ENCODE measurements at places on chromosomes 6 and 20.

DNA sequence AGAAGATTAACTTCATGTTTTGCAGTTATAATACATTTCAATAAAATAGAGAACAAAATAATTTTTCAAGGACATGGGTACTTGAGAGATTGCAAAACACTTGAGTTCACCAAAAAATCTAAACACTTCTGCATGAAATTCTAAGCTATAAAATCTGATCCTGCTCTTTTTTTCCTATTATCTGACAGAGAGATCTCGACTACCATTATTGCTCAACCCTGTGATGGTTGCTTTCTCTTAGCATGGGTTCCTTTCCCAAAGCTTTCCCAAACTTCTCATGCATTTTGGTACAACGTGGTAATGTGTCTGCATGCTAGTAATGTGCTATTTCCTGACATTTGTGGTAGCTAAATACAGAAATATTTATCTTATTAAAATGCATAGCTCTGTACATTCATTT lies 1243.1 kb upstream of the ADGRB3 start:
- H3K27ac ChIP-seq = no peak overlapping the region
- no peak overlapping the region for H3K4me3 ChIP-seq
- H3K36me3 ChIP-seq = no peaks in the 10 kb centered on the region

DNA sequence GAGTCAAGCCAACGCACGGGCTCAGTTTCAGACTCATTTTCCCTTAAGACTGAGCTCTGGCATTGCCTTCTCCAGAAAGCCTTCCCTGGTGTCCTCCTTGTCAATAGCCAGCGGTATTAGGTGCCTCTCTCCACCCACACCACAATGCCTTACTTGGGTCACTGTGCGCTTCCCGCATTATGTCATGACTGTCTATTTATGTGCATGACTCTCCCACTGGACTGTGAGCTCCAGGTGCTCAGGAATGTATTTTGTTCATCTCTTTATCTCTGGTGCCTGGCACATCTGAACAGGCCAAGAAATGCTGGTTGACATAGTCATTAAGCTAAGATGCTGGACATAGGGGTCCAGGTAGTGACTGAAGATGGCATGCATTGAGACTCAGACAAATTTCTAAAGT lies 42.7 kb downstream of the DAAM2 start:
- no peaks in the 10 kb centered on the region for H3K4me1 ChIP-seq
- H3K4me3 ChIP-seq = no peak overlapping the region
- DNase-seq = no peak
- peaks cover 4% of the 10 kb centered on the region for H3K27me3 ChIP-seq
- no peaks in the 10 kb centered on the region for H3K36me3 ChIP-seq
- H3K27ac ChIP-seq = no peak overlapping the region

- H3K4me1 ChIP-seq = no peaks in the 10 kb centered on the region
- no peaks in the 10 kb centered on the region for H3K27me3 ChIP-seq
- no peak overlapping the region for H3K4me3 ChIP-seq
- peaks cover 8% of the 10 kb centered on the region for H3K36me3 ChIP-seq
- peak; percentile 70 for DNase-seq
- no peak overlapping the region for H3K27ac ChIP-seq
Observed at GRCh38 chr20:35511814-35512420, 17.5 kb downstream of the C20orf173 start.

- DNase-seq = no peak
- H3K27me3 ChIP-seq = no peaks in the 10 kb centered on the region
- H3K36me3 ChIP-seq = no peaks in the 10 kb centered on the region
- no peak overlapping the region for H3K27ac ChIP-seq
- no peaks in the 10 kb centered on the region for H3K4me1 ChIP-seq
- no peak overlapping the region for H3K4me3 ChIP-seq
Observed at GRCh38 chr6:71011871-71012371, 55.1 kb upstream of the B3GAT2 start.

DNA sequence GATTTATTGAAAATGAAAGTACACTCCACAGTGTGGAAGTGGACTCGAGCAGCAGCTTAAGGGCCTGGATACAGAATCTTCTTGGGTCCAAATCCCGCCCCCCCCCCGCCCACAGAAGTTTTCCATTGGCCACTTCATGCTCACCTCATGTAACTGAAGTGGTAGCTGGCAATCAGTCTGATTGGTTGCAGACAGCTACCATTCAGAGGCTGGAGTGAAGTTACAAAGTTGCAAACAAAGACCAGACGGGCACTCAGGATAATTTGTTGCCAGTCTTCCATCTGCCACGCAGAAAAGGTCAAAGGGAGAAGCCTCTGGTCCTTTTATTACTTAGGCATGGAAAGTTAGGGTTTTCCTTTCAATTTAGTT lies 25.8 kb upstream of the FABP7 start:
- H3K27ac ChIP-seq = no peak overlapping the region
- no peaks in the 10 kb centered on the region for H3K36me3 ChIP-seq
- no peak for DNase-seq
- H3K4me3 ChIP-seq = no peak overlapping the region
- H3K27me3 ChIP-seq = no peaks in the 10 kb centered on the region

DNA sequence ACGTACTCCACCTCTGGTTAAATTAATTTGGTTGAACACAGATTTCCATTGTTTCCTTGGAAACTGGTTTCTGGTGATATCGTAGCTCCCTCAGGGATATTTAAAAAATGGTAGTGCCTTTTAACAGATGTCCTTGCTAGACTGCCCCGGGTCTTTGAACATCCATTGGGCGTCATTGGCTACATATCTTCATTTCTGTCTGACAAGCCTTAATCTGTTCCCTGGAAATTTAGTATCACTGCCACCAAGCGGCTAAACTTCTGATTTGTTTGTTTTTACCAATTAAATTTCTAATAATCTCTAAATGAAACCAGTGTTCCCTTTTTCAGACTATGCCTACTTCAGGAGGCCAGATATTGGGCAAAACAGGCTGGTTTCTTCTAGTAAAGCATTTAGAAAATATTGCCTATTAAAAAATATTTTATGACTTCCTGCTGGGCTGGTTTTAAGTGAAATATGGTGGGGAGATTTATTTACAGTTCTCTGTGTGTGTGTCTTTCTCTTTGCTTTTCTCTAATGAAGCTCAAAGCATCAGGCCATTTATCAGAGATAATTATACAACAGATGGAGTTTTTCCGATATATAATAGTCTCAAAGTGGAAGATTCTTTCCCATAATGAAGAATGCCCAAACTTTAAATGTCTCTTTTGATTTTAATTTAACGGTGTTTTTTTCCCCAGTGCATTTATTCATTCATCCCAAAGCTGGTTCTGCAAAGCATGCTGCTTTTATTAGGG lies 249.5 kb downstream of the ZFAND3 start:
- no peaks in the 10 kb centered on the region for H3K4me1 ChIP-seq
- DNase-seq = no peak
- peaks cover 3% of the 10 kb centered on the region for H3K36me3 ChIP-seq
- H3K27me3 ChIP-seq = no peaks in the 10 kb centered on the region
- H3K4me3 ChIP-seq = no peak overlapping the region

DNA sequence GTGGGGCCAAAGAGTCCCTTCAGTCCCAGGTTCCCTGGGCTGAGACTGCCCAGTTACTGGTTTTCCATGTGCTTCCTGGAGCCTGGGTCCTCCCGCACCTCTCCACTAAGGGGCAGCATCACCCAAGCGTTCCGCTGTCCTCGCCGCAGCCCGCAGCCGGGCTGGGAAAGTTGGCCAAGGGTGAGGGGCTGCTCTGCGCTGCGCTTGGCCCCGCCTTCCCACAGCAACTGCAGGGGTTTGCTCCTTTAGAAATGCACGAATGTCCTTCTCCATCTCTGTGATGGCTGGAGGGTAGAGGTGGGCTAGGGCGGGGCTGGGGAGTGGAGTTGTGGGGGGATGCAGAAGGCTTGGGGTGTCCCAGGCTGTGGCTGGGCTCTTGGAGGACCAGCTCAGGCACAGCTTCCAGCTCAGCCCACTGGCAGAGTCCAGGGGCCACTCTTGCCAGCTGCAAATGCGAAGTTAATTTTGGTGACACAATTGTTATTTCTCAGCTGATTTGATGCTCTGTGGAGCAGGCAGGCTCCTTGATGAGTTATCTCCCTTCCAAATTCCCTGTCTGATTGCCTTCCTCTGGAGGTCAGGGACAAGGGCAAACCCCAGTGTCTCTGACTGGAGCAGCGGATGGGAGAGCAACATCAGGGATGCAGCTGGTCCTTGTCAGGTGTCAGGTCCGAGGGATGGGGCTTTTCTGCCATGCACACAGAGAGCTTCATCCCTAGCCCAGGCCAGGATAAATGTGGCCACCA lies 63.2 kb downstream of the NOL4L start:
- no peak overlapping the region for H3K27ac ChIP-seq
- H3K4me3 ChIP-seq = no peak overlapping the region
- H3K4me1 ChIP-seq = no peaks in the 10 kb centered on the region
- H3K36me3 ChIP-seq = no peaks in the 10 kb centered on the region

DNA sequence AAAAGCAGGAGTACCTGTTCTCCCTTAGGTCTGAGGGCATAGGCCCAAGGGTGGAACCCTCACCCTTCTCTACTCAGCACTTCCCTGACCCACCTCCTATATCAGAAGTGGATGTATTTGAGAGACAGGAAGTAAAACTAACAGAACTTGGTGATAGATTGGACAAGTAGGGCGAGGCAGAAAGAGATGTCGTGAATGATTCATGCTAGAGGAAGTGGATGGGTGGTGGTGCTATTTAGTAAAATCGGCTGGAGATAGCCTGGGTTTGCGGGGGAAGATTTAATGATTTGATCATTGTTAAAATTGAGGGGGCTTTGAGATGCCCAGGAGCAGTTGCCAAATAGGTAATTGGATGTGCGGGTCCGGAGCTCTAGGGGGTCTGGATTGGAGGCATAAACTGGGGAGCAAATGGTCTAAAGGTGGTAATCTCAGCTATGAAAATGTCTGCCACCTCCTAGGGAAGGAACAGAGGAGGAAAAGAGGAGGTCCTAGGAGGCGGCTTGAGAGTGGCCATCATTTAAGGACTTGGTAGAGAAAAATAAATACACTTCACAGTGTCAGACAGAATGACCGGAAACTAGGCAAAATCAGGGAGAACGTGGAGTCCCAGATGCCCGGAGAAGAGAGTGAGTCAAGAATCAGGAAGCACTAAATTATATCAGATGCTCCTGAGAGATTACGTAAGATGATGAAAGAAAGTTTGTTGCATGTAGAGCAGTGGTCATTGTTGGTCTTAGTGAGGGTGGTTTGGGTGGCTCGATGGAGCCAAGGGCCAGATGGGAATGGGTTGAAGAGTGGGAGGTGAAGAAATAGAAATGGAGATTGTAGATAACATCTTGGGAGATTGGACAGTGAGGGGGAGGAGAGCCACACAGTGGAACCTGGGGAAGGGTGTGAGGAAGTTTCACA lies 142.0 kb downstream of the CEP57L1 start:
- peaks cover 5% of the 10 kb centered on the region for H3K4me1 ChIP-seq
- H3K27me3 ChIP-seq = no peaks in the 10 kb centered on the region
- no peak for DNase-seq
- H3K27ac ChIP-seq = no peak overlapping the region
- H3K4me3 ChIP-seq = no peak overlapping the region

DNA sequence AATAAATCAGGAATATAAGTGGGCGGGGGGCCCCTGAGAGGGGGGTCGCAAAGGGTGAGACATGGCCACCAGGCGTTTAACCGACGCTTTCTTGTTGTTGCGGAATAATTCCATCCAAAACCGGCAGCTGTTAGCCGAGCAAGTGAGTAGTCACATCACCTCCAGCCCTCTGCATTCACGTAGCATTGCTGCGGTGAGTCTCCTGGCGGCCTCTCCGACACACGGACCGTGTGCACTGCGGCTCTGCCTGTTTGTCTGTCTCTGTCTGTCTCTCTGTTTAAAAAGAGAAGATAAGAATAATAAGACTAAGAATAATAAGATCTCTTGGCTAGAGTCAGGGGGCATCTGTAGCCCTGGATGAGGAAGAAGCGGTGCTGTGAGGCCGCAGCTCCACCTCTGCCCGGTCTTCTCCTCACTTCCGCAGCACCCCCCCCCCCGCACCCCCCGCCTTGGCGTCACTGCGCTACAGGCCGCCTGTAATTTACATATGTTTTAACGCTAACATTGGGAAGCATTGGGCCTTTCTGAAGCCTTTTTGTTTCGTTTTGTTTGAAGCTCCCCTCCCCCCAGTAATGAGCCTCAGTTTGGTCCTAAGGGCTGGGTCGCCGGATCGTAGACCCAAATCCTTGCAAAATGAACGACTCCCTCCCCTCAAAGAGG lies 993 bp downstream of the STX16 start:
- H3K27ac ChIP-seq = peak overlapping the region; percentile 83
- DNase-seq = peak; percentile 95
- H3K36me3 ChIP-seq = no peaks in the 10 kb centered on the region
- no peaks in the 10 kb centered on the region for H3K27me3 ChIP-seq
- peaks cover 10% of the 10 kb centered on the region for H3K4me1 ChIP-seq
- peak overlapping the region; percentile 97 for H3K4me3 ChIP-seq

DNA sequence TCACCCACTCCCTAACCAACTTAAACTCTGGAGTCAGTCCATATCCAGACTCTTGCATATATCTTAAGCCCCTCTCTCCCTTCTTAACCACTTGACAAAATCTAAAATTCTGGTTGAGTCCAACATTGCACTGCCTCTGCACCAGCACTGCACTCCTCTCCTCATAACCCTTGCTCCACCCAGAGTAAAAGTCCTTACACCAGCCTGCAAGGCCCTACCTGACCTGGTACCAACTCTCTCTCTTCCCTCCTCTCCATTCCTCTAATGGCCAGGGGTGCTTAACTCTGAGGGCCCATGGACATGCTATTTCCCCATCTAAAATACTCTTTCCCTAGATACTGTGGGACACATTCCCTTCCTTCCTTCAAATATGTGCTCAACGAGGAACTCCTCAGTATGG lies 21.0 kb downstream of the STX7 start:
- H3K27ac ChIP-seq = no peak overlapping the region
- no peak overlapping the region for H3K4me3 ChIP-seq
- no peak for DNase-seq

- DNase-seq = peak; percentile 54
- no peaks in the 10 kb centered on the region for H3K27me3 ChIP-seq
- no peaks in the 10 kb centered on the region for H3K36me3 ChIP-seq
- no peak overlapping the region for H3K27ac ChIP-seq
- H3K4me3 ChIP-seq = no peak overlapping the region
- no peaks in the 10 kb centered on the region for H3K4me1 ChIP-seq
Observed at GRCh38 chr20:59428441-59429205, 128.2 kb downstream of the EDN3 start.

GRCh38 chr6:6793388-6794250 lies 205.1 kb downstream of the LY86 start:
- H3K4me3 ChIP-seq = no peak overlapping the region
- H3K4me1 ChIP-seq = peaks cover 5% of the 10 kb centered on the region
- peak; percentile 3 for DNase-seq

- H3K4me1 ChIP-seq = no peaks in the 10 kb centered on the region
- H3K27ac ChIP-seq = no peak overlapping the region
- H3K4me3 ChIP-seq = no peak overlapping the region
- H3K27me3 ChIP-seq = no peaks in the 10 kb centered on the region
- DNase-seq = no peak
Observed at GRCh38 chr6:15987569-15987968, 141.3 kb upstream of the MYLIP start.

DNA sequence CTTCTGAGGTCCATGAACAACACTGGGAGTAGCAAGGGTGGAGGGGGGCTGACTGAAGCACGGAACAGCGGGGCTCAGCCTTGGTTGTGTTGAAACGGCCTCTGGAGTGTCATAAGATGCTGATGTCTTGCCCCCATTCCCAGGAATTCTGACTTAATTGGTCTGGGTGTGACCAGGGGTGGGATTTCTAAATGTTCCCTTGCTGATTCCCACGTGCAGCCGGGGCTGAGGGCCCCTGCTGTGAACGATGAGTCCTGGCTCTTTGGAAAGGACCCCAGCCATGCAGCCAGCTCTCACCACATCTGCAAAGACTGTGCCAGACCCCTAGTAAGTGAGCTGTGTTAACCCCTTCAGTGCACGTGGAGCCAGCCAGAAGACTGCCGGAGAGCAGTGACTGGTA lies 28.6 kb upstream of the FAM50B start:
- no peak overlapping the region for H3K4me3 ChIP-seq
- H3K4me1 ChIP-seq = no peaks in the 10 kb centered on the region
- H3K27ac ChIP-seq = no peak overlapping the region
